SIG-M5 (cell line): ENCODE measurements at places on chromosomes 11 and 22.

- no peak for DNase-seq
Observed at GRCh38 chr11:61918938-61919704, 1.8 kb upstream of the RAB3IL1 start.

DNA sequence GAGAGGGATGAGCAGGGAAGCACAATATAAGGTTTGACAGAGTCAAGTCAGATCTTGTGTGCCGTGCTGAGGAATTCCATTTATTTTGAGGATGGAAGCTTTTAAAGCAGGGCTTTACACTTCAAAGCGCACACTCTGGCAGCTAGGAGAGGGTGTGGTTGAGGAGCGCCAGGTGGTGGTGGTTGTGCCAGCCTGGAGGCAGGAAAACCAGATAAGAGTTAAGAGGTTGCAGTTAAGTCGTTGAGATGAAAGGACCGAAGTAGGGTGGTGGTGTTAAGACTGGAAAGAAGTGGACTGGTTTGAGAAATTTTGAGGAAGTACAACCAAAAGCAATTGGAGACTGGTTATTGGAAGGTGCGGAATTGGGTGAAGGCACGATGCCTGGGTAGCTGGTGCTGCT is 231.6 kb upstream of the TBCEL start:
- no peak for DNase-seq

GRCh38 chr11:76721755-76722677 is 51.5 kb upstream of the LRRC32 start:
- DNase-seq = no peak

DNA sequence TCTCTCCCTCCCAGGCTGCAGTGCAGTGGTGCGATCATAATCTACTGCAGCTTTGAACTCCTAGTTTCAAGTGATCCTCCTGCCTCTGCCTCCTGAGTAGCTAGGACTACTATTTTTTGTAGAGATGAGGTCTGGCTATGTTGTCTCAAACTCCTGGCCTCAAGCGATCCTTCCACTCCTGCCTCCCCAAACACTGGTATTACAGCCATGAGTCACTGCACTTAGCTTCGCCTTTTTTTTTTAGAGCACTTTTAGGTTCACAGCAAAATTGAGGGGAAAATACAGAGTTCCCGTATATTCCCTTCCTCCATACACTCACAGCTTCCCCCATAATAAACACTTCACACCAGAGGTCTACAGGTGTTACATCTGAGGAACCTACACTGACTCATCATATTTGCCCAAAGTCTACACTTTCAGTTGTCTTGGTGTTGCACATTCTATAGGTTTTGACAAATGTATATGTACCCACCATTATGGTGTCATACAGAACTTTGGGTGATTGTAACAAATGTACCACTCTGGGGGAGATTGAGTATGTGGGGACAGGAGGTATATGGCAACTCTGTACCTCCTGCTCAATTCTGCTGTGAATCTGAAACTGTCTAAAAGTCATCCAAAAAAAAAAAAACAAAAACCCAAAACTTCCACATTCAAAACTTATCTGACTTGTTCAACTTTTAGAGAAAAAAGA is 11.3 kb upstream of the SLC37A4 start:
- DNase-seq = no peak

DNA sequence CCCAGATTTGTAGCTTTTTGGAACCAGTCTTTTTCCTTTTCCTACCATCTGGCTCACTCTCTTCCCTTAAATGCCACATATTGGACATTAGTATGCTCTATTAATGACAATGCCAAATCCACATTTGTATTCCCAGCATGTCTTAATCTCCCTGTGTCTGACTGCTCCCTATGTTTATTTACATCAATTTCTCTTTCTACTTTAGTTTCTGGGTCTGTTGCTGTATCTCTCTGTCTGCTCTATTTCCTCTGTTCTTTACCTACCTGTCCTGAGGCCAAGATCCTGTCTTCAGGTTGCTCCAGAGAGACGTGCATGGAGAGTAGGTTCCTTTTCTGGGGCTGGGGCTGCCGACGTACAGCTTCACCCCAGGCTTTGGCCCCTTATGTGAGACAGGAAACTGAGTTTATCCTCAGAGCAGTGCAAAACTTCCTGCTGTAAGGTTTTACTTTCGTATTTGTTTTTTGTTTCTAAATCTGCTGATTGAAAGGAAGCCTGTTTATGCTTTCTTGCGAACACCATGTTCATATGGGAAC is 25.6 kb downstream of the OR2AG2 start:
- DNase-seq = no peak

- no peak for DNase-seq
Observed at GRCh38 chr22:36362932-36363331, 24.8 kb downstream of the MYH9 start.

DNA sequence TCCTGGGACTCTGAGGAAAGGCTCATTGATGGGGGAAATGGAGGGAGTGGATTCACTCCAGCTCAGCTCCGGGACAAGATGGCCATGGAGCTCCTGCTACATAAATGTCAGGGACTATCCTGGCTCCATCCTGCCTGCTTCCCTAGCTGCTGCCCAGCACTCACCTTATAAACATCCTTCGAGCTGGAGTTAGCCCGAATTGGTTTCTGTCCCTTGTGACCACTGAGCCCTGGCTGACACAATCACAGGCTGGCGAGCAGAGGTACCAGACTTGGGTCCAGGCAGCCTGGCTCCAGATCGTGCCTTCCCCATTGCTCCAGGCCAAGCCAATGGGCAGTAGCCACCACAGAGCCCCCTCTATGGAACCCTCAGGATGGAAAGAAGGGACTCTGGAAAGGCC is 77.6 kb downstream of the FDX1 start:
- DNase-seq = no peak

- DNase-seq = no peak
Observed at GRCh38 chr11:79080551-79080950, 360.3 kb downstream of the TENM4 start.

GRCh38 chr11:57632116-57632515 is 17.6 kb downstream of the YPEL4 start:
- DNase-seq = no peak

- no peak for DNase-seq
Observed at GRCh38 chr11:74636630-74637184, 44.3 kb downstream of the POLD3 start.

- DNase-seq = no peak
Observed at GRCh38 chr11:110182886-110183285, 89.7 kb downstream of the ZC3H12C start.

DNA sequence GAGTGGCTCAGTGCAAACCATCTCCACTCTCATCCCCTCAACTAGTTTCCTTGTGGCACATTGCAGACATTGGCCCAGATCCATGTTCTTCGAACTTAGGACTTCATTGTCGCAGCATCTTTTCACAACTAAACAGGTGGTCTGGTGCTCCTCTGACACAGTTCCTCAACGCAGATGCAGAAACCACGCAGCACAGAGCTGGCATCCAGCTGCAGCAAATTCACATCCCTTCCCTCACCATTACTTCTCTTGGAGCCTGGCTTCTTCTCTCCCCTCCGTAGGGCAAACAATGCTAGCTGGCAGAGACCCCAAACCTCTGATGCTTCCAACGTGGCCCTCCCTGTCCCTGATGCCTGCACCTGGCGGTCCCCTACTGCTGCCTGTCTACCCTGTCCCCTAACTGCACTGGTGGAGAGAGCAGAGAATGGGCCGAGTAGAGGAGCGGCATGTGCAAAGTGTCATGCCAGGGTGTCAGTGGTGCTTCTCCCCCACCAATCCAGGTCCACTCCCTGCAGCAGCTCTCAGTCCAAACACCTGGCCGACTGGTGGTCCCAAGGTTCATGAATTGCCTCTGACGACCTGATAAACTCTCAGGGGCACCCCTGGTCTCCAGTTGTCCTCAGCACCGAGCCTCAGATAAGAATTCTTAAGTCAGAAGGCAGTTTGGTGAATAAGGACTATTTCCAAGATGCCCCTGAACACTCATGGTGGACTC is 18.1 kb downstream of the TMPRSS13 start:
- no peak for DNase-seq

DNA sequence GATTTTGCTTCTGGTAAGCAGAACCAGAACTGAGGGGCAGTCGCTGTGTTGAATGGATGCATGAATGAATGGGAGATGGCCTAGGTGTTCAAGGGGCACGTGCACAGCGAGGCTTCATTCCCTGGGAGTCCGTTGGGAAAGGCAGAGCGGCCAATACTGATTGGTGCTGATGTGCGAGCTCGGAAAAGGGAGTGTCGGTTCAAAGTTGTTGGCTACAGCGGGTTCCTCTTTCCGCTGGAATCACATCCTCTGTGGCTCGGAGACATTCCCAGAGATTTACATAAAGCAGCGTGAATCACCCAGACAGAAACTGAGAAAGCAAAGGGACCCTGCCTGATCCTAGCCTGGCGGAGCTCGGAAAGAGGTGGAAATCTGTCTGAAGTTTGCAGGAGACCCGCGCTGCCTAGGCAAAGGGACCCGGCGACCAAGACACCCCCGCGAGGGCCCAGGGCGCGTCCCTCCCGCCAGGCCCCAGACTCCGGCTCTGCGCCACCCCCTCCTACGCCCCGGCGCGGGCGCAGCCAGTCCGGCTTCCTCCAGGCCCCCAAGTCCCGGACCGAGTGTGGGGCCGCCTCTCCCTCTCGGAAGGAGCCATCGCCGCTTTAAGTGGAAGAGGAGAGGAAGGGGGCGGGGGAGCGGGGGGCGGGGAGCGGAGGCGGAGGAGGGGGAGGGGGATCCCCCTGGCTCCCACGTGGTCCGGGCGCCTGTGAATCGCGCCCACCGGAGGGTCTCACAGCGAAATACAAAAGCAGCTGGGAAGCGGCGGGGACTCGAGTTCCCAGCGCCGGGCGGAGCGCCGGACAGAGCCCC is at the start of gene FJX1:
FJX1 (plus strand) TSS at position 774 of the 810 bp plus-strand sequence. CDS start 177 bp downstream, outside the sequence.
- DNase-seq = no peak

GRCh38 chr11:94560834-94561233 is 6.3 kb upstream of the PIWIL4 start:
- no peak for DNase-seq

- no peak for DNase-seq
Observed at GRCh38 chr22:40183029-40183581, 5.4 kb downstream of the TNRC6B start.

DNA sequence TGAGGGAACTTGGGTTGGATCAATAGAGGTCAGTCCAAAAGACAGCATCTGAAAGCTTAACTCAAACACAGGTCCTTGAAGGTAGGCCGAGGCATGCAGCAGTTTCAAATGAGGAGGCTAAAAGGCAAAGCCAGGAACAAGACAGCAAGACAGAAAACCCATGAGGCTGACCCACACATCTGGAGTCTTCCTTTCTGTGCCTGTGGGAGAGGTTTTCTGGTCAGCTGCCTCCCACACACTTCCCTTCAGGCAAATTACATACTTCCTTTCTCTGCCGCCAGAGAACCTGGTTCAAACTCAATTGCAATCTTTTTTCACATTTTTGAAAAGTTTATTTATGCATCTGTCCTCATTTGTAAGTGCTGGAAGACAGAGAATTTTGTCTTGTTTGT is 29.8 kb upstream of the CRTAM start:
- no peak for DNase-seq

DNA sequence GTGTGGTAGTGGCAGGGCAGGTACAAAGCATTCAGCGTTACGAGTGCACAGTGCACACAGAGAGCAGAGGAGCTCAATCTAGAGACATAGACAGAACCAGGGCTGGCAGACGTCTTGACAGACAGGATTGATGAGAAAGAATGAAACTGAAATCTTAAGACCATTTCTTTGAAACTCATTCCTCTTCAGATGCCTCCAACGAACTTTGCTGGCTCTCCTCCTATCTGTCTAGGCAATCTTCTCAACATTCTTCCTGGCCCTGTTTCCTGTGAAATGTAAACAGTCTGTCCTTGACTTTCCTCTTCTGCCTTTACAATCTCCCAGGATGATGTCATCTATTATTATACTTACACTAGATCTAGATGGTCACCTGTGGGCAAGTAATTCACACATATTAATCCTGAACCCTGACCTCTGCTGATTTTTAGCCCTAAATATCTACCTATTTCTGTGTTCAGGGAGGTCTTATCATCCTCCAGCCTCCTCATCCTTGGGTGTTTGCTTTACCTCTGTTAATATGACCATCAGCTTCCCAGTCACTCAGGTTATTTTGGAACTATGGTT is 119.5 kb downstream of the ENTHD1 start:
- DNase-seq = no peak
